ENCODE measurements at places on chromosomes 7 and 10.

DNA sequence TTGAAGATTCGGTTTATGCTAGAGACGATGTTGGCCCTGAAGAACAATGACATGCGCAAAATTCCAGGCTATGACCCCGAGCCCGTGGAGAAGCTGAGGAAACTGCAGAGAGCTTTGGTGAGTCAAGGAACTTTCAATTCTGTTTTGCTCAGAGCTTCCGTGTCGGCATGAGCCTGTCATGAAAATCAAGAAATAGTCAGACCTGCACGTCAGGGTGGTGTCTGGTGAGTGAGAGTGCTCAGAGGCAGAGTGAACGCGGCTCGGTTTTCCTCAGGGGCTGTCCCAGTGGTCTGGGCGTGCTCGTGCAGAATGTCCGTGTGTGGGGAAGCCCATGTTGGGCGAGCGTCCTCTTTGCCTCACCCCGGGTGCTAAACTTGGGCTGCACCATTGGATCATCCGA, 12.6 kb downstream of the NOM1 start:
- no peak for DNase-seq

DNA sequence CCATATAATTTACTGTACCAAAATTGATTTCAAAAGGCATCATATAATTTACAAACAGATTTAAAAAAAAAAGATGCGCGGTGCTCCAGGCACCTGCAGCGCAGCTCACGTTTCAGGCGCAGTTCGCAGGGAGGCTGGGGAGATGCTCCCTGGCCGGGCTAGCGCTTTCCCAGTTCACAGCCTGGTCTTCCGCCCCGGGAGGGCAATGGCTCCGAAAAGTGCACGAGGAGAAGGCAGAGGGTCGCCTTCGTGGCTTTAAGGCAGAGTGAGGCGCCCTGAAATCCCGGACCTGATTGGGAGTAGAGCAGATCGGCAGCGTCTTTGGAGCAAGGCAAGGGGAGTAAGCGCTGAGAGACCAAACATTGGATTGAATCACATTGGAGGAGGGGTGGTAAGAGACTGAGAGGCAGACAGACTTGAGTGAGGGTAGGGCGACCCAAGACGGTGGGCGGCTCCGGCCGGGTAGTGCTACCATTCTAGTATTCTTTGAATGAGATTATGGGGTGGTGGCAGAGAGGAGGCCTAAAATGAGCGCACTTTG, 1.5 kb downstream of the NEUROG3 start:
- DNase-seq, result no peak

GRCh38 chr7:107751113-107751512, 7.2 kb downstream of the CBLL1 start:
- no peak for DNase-seq

GRCh38 chr10:70784016-70784415, 1.2 kb downstream of the TBATA start:
- peak; percentile 13 for DNase-seq

DNA sequence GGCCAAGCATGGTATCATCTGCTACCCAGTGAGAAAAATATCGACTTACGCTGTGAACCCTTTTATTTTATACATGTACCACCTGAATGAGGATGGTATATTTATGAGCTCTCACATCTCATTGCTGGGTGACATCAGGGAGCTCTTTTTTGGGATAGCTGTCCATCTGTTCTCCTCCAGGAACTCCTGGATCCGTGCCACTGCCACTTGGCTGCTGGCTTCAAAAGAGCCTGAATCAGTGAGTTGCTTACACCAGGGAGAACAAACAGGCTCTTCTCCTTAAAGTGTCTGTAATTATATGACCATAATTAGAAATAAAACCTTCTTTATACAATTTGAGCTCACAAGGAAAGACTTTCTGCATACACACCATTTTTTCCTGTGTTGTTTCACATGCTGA, 106.2 kb downstream of the KAT6B start:
- DNase-seq, result no peak

DNA sequence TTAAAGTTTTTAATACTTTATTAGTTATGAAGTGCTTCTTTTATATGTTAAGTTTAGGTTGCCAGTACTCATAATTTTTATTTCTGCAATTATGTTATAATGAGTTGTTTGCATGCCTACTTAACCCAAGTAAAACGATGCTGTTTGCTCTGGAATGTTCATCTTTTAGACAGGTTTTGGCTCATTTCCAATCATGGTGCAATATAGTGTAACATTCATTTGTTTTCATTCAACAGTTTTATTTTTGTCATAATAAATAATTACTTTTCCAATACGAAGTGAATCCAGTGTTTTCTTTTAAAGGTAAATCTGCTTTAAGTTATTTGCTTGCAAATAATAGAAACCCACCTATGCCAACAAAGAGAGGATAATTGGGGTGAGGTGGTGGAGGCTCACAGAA, 22.1 kb downstream of the ARL5B start:
- no peak for DNase-seq
